ENCODE measurements at places on chromosomes 3 and 15.

GRCh38 chr15:76972389-76973361 is 22.3 kb upstream of the PSTPIP1 start:
- no peak for DNase-seq

GRCh38 chr15:45690581-45691260 is 55.9 kb downstream of the SQOR start:
- no peak for DNase-seq

- DNase-seq: no peak
Measured at GRCh38 chr15:55197362-55197705, 593 bp upstream of the RSL24D1 start.

DNA sequence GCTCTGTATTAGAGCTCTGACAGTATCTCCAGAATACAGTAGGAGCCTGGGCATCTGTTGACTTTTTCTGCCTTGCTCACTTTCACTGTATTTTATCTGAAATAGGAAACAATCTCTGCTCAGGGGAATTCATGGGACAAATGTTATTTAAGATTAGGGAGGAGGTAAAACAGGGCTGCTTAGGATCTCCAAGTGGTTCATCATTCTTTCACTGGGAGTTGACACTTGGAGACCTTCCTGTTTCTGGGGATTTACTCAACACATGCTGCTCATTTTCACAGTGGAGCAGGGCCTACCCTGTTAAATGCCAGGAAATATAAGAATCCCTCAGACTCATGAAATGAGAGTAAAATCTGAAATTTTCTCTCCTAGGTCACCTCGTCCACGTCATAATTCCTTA is 185.5 kb downstream of the GAP43 start:
- no peak for DNase-seq

GRCh38 chr3:154243353-154243752 is 80.9 kb downstream of the DHX36 start:
- DNase-seq: no peak

Measured in BJ (cell line).